Myometrial cell (primary cell): ENCODE measurements at places on chromosomes 12 and 14. TPM values are rescaled to one million over a fixed set of nuclear protein-coding genes. Genes with fewer than 3 reads are reported as not detected.

The PTPRO gene
- total RNA-seq = under 0.01 and 0.35 TPM in 2 replicates

The MYO1A gene
- not detected in 2 replicates for total RNA-seq

The CLEC9A gene
- total RNA-seq = not detected in 2 replicates

The WNT5B gene
- total RNA-seq = 62.4 and 73.8 TPM in 2 replicates

The ACYP1 gene
- total RNA-seq = 27.1 and 29.1 TPM in 2 replicates

The IRAK4 gene
- 25.7 and 28.3 TPM in 2 replicates for total RNA-seq

The TMEM116 gene
- 4.0 and 5.1 TPM in 2 replicates for total RNA-seq

The RBP5 gene
- total RNA-seq = not detected in 2 replicates

The LRRC43 gene
- 8.3 and 11.5 TPM in 2 replicates for total RNA-seq

The ARHGDIB gene
- total RNA-seq = 17.3 and 26.9 TPM in 2 replicates
